ENCODE measurements at places on chromosomes 7 and 10.
A peak's percentile ranks its signal among the peaks of the same experiment; 100 is the strongest.

- DNase-seq: peak; percentile 14
Observed at GRCh38 chr7:120794106-120794729, 63.7 kb downstream of the TSPAN12 start.

DNA sequence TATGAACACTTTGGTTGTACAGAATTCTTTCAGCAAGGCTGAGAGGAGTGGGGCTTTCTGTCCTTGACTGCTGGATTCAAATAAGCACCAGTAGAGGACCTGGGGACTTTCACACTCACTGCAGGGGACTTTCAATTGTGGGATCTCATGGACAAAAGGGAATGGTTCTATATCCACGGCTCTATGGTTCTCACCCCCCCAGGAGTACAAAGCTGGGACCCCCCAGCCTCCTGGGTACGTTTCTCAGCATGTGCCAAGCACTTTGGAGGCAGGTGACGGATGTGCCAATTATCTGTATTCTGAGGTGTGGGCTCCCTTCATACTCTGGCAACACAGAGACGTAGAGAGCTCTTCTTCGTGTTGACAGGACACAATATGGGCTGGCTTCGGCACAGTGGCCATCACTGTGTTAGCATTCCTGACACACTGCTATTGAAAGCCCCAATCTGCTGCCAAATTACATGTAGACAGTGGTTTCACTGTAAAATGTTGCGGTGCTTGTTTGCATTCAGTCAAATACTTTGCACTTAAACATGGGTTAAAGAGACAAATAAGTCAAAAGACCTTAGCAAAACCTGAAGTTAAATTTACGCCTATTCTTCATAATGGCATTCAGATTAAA, 92.7 kb upstream of the SAMD8 start:
- no peak for DNase-seq

- no peak for DNase-seq
Observed at GRCh38 chr7:86932038-86932512, 127.4 kb downstream of the ELAPOR2 start.

GRCh38 chr10:19058046-19058445, 9.4 kb downstream of the MALRD1 start:
- no peak for DNase-seq

DNA sequence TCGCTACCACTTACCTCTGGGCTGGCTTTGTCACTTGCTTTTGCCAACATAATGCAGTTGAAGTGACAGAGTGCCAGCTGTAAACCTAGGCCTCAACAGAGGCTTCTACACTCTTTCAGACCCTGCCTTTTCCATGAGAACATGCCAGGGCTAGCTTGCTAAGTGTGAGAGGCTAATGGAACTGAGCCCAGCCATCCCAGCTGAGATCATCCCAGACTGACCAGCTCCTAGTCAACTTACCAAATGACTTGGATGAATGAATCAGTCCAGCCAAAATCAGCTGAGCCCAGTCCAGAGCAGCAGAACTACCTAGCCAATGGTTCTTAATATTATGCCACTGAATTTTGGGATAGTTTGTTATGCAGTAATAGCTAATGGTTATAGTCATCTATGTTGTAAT, 34.7 kb upstream of the MKLN1 start:
- DNase-seq: no peak

GRCh38 chr7:88500131-88500530, 193.4 kb upstream of the STEAP4 start:
- no peak for DNase-seq

- no peak for DNase-seq
Observed at GRCh38 chr7:156219307-156220077, 407.2 kb upstream of the SHH start.

DNA sequence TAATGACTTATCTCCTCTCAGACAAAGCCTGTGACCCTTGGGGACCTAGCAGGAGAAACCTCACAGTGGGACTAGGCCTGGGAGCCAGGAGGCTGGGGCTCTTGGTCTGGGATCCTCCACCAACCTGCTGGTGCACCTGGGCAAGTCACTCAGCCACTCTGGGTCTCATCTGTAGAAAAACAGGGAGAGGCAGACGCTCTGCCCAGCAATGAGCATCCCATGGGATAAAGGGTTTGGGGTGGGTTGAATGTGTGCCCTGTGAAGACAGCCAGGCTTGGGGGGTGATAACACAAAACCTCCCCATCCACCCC, 81.6 kb downstream of the ZMIZ1 start:
- DNase-seq: no peak

DNA sequence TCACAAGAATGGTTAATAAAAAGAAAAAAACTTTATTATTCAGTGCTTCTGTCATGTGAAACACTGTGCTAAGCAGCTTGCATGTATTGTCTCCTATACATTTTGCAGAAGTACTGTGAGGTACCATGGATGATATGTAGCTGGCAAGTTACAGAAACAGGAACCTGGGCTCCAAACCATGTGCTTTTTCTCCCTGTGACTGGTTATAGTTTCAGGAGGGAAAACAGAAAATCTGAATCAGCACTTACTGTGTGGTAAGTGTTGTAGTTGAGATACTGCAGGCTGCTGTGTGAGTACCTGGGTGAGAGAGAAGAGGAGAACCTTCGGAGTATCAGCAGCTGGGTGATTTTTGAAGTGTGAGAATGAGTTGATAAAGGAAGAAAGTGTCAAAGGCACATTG, 285.0 kb downstream of the SUGCT start:
- DNase-seq: no peak

GRCh38 chr10:1187151-1187854, 131.1 kb downstream of the WDR37 start:
- no peak for DNase-seq

- DNase-seq: no peak
Observed at GRCh38 chr10:52811776-52812175, 39.2 kb upstream of the MBL2 start.

GRCh38 chr7:134553976-134554375, 5.1 kb downstream of the AKR1B15 start:
- peak; percentile 23 for DNase-seq

DNA sequence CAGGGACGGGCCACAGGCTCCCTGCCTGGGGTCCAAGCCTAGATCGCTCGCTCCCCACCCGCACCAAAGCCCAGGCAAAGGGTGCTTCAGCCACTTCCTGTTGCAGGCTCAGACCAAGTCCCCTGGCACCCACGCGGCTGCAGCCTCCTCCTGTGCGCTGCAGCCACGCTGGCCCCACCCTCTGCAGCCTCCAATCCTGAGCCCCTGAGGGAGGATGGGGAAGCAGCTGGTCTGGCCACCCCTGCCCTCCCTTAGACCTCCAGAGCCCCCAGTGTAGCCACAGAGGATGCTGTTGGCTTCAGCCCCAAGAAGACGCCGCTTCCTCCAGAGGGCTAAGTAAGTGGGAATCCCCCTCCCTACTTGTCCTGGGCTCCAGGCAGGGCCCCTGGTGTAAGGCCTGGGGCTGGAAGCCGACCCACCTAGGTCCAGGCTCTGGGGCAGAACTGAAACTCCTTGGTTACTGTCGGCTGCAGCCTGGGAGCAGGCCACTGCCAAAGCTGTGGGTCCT, 9.4 kb downstream of the LIMK1 start:
- no peak for DNase-seq

- no peak for DNase-seq
Observed at GRCh38 chr7:69765879-69766278, 167.6 kb downstream of the AUTS2 start.

GRCh38 chr10:74969530-74969929, 141.9 kb upstream of the SAMD8 start:
- no peak for DNase-seq

GRCh38 chr10:35271086-35271858, 65.0 kb upstream of the CCNY start:
- peak; percentile 49 for DNase-seq

DNA sequence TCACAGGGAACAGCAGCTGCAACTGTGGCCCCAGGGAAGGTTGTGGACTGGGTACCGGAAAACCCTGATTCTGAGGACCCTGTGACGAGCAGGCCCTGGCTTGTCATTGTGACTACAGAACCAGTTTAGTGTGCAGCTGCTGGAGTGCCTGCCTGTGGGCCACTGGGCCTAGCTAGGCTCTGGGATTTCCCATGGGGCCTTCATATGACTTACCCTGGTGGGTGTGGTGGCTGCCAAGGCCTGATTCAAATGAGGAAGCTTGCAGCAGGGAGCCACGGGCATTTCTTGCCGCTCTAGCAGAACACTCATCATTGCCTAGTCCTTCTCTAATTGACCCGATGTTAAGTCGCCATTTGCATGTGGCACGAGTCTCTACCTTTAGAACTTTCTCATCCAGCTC, 14.7 kb upstream of the CAMK2G start:
- peak; percentile 41 for DNase-seq

DNA sequence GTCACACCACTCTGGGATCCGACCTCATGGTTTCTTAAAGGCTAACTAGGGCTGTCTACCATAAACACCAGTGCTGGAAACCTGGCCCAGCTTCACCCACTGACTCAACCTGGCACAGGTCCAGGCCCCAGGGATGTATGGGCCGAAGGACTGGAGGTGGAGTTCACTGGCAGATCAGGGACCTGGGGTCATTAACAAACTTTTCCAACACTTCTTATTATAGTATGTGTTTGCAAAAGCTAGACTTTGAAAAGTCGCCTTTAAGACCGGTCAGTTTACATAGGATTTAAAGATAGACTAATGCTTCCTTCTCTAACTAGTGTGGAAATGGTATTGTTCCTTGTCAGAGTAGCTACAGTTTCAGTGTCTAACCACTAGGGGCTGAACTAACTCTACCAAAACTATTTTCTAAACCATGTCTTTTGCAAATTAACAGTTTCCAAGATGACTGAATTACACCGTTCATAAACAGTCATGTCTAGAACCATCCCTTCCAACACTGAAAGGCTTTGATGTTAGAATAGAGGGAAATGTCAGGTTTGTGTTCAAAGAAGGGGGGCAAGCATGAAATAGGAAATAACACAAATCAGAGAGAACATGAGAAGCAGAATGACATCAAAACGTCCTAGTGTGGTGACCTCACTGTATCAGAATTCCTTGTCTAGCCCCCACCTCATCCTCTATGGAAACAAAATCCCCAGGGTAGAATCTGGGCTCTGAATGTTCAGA, 29.7 kb downstream of the STN1 start:
- DNase-seq: peak; percentile 89

- DNase-seq: peak; percentile 54
Observed at GRCh38 chr10:126215746-126216631, 172.3 kb downstream of the ADAM12 start.

DNA sequence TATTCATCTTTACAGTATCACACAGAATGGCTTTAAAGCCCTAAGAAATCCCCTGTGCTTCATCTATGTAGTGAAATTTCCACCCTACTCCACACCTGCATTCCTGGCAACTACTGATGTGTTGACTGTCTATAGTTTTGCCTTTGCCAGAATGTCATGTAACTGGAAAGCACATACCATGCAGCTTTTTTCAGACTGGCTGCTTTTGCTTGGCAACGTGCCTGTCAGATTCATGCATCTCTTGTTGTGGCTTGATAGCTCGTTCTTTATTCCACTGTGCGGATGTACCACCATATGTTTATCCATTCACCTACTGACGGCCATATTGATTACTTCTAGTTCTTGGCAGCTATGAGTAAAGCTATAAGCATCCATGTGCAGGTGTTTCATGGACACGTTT, 30.6 kb downstream of the RBM17 start:
- peak; percentile 64 for DNase-seq

- DNase-seq: no peak
Observed at GRCh38 chr7:45601816-45602540, 27.8 kb downstream of the ADCY1 start.

- no peak for DNase-seq
Observed at GRCh38 chr10:6766131-6766801, 186.2 kb upstream of the PRKCQ start.

- no peak for DNase-seq
Observed at GRCh38 chr10:24683554-24683953, 40.1 kb downstream of the ARHGAP21 start.

DNA sequence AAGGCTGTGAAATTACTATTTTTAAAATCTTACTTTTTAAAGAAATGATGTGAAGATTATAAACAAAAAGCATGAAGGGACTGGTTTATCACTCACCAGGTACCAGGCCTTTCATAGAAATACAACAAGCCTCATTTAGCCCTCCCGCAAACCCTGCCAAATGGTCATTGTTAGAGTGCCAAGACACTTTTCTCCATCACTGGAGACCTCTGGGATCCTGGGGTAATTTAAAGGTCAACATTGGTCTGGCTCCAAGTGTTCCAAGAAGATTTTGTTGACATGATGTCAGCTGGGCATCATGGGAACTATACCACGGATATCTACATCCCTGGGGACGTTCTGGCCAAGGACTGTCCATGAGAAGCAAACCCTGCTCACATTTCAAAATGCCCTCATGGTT, 138.0 kb upstream of the FRMD4A start:
- no peak for DNase-seq

GRCh38 chr7:137196648-137197047, 146.9 kb downstream of the PTN start:
- no peak for DNase-seq

- no peak for DNase-seq
Observed at GRCh38 chr10:9229702-9230244, 1175.3 kb downstream of the GATA3 start.

- DNase-seq: peak; percentile 32
Observed at GRCh38 chr10:109207361-109207760, 716.0 kb downstream of the XPNPEP1 start.

DNA sequence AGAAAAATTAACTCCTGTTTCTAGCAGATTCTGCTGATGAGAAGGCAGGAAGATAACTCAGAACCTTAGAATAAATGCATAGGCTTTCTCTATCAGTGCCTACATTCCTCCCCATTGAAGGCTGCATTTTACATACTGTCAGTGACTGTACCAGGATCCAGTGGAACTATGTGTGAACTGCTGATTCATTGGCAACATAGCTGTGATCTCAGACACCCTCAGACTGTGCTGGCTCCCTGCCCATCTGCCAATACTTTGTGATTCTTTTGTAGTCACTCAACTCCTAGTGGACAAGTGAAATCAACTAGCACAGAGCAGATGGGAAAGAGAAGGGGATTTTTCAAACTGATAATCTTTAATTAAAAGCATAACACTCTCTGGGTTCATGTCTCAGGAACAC, 375.8 kb downstream of the MDFIC start:
- peak; percentile 67 for DNase-seq

DNA sequence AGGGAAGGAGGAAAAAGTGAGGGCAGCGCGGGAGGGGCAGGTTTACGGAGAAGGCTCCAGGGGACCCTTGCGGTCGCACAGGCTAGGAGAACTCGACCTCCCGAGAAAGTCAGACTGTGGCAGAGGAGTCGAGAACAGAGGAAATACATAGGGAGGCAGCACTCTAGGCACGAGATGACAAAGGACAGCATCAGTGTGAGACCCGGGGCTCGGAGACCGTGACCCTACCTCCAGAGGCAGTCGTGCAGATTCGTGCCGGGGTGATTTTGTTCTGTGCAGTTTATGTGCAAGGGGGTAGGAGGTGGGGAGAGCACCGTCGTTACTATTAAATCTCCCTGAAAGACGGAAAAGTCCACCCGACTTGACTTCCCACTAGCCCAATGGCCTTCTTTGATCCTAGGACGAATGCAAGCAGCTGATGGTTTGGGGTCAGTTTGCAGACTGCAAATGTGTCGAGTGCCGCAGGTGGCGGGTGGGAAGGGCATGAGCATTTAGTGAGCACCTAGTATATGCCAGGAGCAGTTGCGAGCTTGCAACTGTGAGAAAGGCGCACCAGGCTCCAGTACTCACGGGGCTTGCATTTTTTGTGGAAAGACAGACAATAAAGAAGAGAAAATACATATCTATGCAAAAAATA, 674 bp upstream of the OSBPL3 start:
- no peak for DNase-seq

Measured in Caki2 (cell line).